Thyroid gland (tissue), 4 donors: ENCODE measurements at places on chromosomes 7 and 10.

DNA sequence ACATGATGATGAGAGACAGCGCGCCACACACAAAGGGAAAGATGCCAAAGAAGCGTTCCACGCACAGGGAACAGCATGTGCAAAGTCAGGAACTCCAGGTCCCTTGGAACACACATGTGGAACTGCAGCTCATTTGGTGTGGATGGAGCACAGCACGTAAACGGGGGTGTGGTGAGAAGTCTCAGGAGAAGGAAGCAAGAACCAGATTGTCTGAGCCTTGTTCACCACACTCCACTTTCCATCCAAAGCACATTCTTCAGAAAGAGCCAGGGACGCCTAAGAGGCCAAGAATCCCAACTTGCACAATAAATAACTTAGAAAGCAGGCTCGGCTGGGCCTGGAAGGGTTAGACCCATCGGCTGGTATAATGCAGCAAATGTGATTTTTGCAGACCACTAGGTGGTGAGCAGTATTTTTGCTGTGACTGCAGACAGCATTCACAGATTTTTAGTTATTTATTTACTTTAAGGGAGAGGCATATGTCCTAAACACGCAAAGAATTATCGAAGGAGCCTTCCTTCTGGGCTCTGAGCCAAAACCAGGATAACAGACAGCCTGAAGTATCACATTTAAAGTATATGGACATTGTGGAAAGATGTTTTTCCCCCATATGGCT lies 27.9 kb upstream of the ASCC1 start:
- peak; percentile 66 for DNase-seq

DNA sequence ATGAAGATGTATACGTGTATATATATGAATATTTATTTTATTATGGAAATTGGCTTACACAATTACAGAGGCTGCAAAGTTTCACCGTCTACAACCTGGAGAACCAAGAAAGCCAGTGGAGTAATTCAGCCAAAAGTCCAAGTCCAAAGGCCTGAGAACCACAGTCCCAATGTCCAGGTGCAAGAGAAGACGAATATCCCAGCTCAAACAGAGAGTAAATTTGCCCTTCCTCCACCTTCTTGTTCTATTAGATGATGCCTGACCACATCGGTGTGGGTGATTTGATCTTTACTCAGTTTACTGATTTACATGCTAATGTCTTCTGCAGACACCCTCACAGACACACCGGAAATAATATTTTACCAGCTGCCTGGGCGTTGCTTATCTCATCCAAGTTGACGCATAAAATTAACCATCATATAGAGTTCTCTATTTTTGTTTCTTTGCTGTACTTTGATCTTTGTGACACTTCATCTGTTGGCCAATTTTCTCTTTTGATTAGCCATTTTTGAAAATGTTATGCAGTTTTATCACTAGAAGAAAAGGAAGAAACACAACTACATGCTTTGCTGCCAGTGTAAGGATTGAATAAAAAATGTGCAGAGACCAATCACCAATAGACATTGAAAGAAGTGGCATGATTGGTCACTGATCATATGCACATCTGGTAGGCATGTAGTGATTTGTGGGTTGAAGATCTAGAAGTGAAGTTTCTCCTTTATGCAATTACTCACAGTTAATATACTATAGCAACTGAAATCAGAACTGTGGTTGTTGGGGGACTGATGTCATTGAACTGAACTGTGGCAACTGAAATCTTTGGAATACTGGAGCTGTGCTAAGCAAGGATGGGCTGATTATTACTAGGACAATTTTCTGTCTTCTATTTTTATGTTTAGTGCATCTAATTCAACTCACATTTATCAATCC lies 68.5 kb downstream of the EPDR1 start:
- no peak for DNase-seq

DNA sequence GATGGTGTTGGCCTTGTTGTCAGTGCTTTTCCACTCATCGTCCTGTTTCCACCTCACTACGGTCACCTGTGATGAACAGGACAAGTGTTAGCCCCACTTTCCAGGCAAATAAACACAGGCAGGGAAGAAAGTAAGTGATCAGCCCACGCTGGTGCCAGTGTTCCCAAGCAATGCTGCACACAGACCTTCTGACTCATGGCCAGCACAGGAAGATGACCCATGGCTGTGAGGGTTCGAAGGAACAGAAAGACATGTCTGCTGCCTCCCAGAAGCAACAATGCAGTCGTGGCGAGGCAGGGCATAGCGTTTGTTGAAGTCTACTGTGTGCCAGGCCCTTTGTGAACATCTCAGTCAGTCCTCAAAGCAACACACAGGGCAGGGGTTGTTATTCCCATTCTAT lies 35.7 kb downstream of the SLC29A3 start:
- DNase-seq: no peak

GRCh38 chr10:121695731-121696464 lies 97.7 kb upstream of the FGFR2 start:
- peak; percentile 83 for DNase-seq

GRCh38 chr7:132130497-132130896 lies 445.8 kb downstream of the PLXNA4 start:
- no peak for DNase-seq

GRCh38 chr7:15175152-15175551 lies 272.6 kb upstream of the DGKB start:
- DNase-seq: no peak

DNA sequence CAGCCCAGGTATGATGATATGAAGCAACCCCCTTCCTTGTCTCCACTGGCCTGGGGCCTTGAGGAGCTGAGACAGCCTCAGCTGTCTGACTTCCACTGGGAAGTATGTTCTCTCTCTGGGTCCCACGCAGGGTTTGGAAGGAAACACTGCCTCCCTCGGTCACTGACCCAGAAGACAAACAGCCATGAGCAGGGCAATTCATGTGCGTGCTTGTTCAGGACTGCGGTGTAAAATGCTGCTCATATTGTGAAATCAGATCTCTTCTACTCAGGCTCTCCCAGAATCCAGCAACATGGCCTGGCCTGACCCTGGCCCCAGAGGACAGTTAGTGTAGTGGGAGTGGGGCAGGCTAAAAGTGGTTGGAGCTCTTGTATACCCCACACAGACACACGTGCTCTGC lies 2.8 kb downstream of the CLCN1 start:
- peak; percentile 24 for DNase-seq

GRCh38 chr7:43119371-43120075 lies 7.1 kb downstream of the HECW1 start:
- no peak for DNase-seq

DNA sequence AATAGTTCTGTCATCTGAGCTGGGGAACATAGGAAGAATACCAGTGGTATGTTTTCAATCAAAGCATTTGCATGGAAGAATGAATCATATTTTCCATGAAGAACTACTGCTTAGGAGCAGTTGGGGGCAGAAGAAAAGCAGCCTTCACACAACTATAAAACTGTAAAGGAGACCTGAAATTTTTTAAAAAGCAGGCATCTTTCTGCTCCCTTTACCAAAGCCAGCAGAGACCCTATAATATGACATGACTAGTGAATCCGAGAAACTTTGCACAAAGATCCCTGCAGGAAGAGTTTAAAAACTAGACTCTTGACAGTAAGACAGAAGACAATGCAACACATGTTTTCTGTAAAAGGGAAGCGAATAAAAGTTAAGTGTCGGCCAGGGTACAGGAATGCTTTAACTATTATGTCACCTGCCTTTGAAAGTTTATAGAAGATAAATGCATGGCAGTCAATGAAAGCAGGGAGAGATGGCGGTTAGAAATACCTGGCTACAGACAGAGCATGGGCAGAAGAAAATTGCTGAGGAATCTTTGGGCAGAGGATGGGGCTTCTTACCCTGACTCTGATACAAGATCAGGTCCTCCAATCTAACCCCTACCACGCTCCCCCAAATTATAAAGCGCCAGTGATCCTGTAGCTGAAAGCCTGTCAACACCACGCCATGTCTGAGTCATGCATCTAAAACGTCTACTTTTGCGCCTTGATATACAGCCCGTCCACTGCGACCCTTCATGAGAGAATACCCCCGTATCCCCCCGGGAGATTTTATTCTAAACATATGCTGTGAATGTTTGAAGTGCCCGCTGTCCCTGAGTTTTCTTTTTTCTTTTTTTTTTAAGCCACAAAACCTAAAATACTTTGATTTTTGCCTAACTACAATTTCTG lies 93.1 kb downstream of the GLI3 start:
- no peak for DNase-seq

GRCh38 chr10:50325449-50326171 lies 74.3 kb upstream of the ASAH2 start:
- peak; percentile 11 for DNase-seq

- no peak for DNase-seq
Measured at GRCh38 chr10:13831711-13832141, 245.0 kb downstream of the PRPF18 start.

DNA sequence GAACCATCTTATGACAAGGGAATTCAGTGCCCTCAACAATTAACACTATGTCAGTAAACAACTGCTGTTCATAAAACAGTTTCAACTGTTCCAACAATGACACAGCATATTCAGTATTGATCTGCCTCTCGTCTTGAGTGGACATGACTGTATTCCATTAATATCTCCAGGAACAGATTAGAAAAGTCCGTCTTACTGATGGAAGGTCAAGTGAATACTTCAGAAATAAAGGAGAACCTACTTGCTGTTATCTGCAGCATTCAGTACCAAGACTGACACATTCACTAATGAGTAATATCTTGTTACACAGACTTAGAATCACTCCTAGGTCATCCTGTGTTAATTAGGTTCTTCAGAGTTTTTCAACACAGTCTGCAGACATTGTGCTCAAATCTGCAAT lies 12.1 kb downstream of the KBTBD2 start:
- no peak for DNase-seq

- DNase-seq: no peak
Measured at GRCh38 chr10:11048707-11049278, 31.1 kb downstream of the CELF2 start.

DNA sequence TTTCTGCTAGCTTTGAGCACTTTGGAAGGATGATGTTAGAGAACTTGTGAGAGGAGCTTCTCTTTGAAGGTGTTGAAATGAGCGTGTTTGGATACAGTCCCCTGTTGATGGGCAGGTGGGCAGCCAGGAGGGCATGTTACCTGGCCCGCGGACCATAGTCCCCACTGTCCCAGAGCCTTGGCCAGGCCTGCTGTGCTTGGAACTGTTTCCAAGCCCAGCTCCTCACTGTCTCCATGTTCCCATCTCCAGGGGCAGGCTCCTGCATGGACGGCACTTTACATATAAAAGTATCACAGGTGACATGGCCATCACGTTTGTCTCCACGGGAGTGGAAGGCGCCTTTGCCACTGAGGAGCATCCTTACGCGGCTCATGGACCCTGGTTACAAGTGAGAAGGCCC lies 27.2 kb upstream of the TRIM8 start:
- no peak for DNase-seq

DNA sequence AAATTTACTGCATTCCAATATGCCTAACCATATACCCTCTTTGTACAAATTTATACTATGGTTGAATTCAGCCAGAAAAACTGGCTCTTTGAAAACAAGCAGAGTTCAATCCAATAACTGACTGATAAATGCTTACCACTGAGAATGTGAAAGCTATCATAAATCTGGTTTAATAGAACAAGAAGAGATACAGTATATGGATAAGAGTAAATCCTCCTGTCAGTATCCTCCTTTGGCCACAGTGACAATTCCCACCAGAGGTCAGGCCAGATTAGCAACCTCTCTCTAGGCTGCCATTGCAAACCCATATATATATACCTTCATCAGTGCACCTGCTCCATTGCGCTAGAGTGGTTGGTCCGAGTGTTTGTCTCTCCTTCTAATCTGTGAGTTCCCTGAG lies 647.2 kb downstream of the GRM8 start:
- no peak for DNase-seq

DNA sequence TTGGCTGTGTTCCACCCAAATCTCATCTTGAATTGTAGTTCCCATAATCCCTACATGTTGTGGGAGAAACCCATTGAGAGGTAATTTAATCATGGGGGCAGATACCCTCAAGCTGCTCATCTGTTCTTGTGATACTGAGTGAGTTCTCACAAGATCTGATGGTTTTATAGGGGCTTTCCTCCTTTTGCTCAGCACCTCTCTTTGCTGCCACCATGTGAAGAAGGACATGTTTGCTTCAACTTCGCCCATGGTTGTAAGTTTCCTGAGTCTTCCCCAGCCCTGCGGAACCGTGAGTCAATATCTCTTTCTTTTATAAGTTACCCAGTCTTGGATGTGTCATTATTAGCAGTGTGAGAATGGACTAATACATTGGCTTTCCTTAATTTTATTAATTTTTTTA lies 527.8 kb downstream of the MDFIC start:
- DNase-seq: no peak

DNA sequence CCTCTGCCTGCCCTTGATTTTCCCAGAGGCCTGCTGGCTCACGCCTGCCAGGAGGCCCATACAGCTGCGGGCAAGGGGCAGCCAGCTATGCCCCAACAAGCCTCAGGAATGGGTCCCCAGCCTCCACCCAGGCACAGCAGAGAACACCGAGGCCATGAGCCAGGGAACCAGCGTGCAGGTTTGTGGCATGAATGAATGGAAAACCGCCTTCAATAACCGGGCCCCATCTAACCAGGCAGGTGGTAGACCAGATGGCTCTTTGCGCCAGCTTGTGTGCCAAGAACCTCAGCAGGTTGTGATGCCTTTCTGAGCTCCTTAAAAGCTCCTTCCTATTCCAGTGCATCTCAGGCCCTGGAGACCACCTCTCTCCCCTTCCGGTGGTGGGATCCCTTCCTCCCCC lies 50.2 kb downstream of the ELFN1 start:
- no peak for DNase-seq

DNA sequence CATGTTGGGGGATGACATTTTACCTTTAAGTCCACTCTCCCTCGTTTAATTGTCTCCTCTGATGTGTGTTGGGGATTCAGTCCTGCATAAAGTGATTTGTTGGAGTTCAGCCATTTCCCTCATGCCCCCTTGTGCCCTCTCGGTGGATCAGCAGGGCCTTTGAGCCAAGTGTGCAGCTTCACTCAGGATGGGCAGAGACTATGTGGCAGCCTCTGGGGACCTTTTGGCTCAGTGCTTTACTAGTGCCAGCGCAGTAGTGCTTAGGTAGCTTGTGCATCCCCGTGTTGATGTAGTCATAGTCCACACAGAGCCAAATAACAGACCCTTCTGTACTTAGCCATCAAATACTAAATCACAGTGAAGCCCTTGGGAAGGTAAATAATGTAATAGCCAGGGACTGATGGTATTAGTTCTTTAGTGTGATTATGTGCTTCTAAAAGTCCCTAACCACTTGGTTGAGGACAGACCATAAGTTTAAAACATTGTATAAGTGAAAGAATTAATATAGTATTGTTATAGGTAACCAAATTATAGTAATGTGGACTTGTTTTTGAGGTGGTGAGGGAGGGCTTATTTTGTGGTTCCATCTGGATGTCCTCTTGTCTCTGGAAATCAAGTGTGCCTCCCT lies 11.4 kb downstream of the BUB3 start:
- DNase-seq: no peak

GRCh38 chr10:104351061-104351702 lies 2.5 kb upstream of the CFAP58 start:
- no peak for DNase-seq

DNA sequence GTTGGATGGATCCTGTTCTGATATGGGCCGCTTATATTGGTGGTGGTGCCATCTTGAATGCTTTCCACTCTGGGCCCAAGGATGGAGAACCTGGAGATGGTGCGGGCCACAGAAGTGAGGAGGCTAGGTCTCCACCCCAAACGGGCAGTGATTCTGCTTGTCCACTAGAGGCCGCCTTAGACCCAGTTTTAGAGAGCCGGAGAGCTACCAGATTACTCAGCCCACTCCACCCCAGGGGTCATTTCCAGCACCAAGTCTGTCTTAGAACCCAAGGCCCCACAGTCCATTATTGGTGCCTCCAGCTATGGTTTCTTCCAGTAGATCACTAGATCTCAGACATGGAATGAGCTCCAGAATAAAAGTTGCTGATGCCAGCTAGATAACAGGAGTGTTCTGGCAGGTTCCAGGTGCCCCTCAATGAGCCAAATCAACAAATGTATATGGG lies 11.8 kb upstream of the CAMK2G start:
- peak; percentile 80 for DNase-seq
